Activated T-cell treated with anti-CD3 and anti-CD28 coated beads, Interleukin-2, amount 50 U/mL, for 72 hours (primary cell): ENCODE measurements at places on chromosomes 12 and 14. TPM values are rescaled to one million over a fixed set of nuclear protein-coding genes. Genes with fewer than 3 reads are reported as not detected.

Gene HOXC12
- not detected for total RNA-seq

Gene HOXC4
- total RNA-seq, result 1.00 TPM

Gene PAPOLA
- 143 TPM for total RNA-seq

Gene RILPL2
- total RNA-seq, result 13.6 TPM

Gene LRRC10
- total RNA-seq, result not detected

Gene ATL1
- total RNA-seq, result 0.93 TPM

Gene RDH12
- not detected for total RNA-seq

Gene AQP5
- total RNA-seq, result not detected

GRCh38 chr12:92469837-92470236 is 233.0 kb upstream of the PLEKHG7 start:
- DNase-seq, result no peak
- H3K4me1 ChIP-seq, result peaks cover 48% of the 10 kb centered on the region
- H3K27me3 ChIP-seq, result no peaks in the 10 kb centered on the region

DNA sequence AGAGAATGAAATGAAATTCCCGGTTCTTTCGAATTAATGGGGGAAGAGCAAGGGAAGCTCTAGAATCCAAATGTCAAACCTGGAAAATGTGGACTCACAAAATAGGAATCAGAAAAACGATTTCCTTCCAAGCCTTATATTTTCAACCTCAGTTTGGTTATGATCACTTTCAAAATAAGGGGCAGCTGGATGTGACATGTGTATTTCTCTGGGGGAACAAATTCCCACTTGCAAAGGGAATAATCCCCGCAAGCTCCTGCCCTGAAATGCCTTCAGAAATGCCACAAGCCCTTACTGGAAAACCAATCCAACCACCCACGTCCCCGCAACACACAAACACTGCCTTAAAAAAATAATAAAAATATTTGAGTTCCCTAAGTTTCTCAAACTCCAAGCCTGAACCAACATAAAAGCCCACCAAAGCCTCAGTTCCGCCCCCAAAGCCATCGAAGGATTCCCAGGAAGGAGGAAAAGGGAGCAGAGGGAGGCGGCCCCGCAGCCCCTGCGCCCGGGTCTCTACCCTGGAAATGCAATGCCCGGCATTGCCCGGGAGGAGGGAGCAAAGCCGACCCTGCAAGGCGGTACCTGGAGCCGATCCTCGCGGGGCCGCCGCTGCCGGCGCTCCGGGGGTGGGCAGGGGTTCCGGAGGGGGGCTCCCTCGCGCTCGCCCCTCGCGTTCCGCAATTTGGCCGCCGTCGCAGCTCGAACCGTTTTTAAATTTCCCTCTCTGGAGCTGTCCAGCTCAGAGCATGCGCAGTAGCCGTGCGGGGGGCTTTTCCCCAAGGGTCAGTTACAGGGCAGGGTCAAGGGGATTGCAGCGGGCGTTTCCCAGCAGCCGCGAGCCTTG is at the start of gene FOXN4:
Gene FOXN4, minus strand, starts transcription at position 751 of the 847 bp plus-strand sequence. CDS start 963 bp downstream, outside the sequence.
- no peak for DNase-seq
- peak within 1 kb of the TSS; percentile 92 for H3K4me3 ChIP-seq
- no peak within 1 kb of the TSS for H3K27ac ChIP-seq
- H3K36me3 ChIP-seq, result no peaks in the 10 kb centered on the region

- H3K4me3 ChIP-seq, result peak overlapping the region; percentile 98
- peak overlapping the region; percentile 68 for H3K27ac ChIP-seq
- peaks cover 21% of the 10 kb centered on the region for H3K4me1 ChIP-seq
- no peak for DNase-seq
These were observed 604 bp downstream of the HCFC2 start for GRCh38 chr12:104064842-104065427.

DNA sequence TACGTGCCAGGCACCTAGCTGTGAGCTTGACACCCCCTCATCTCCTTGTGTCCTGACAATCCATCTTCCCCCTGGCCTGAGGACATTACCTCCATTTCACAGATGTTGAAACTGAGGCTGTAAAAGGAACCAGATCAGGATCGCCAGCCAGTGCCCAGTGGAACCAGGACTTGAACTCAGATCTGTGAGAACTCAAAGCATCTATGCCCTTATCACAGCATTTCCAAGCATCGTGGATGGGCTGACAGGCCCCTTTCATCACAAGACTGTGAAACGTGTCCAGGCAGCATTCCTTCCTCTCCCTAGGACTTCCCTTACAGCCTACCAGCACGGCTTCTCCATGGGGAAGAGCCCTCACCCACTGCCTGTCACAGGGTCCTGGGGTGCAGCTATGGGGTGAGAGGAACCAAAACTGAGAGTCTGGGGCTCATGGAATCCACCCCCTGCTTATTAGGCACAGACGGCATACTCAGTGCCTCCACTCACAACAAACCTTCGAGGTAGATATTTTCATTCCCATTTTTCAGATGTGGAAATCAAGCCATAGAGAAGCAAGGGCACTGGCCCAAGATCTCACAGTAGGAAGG is 26.9 kb downstream of the CMKLR1 start:
- H3K27ac ChIP-seq, result no peak overlapping the region
- no peak for DNase-seq
- H3K36me3 ChIP-seq, result no peaks in the 10 kb centered on the region
- no peaks in the 10 kb centered on the region for H3K27me3 ChIP-seq

- no peaks in the 10 kb centered on the region for H3K4me1 ChIP-seq
- no peaks in the 10 kb centered on the region for H3K27me3 ChIP-seq
- H3K4me3 ChIP-seq, result no peak overlapping the region
- no peak for DNase-seq
- peaks cover 18% of the 10 kb centered on the region for H3K36me3 ChIP-seq
These were observed 30.5 kb downstream of the ANAPC7 start for GRCh38 chr12:110373025-110373424.

GRCh38 chr14:104100171-104101085 is 14.9 kb downstream of the ASPG start:
- H3K27ac ChIP-seq, result no peak overlapping the region
- no peaks in the 10 kb centered on the region for H3K27me3 ChIP-seq
- no peaks in the 10 kb centered on the region for H3K36me3 ChIP-seq
- DNase-seq, result no peak
- H3K4me3 ChIP-seq, result no peak overlapping the region

GRCh38 chr12:3644104-3644503 is 108.8 kb downstream of the CRACR2A start:
- H3K27ac ChIP-seq, result no peak overlapping the region
- peaks cover 5% of the 10 kb centered on the region for H3K36me3 ChIP-seq
- no peaks in the 10 kb centered on the region for H3K4me1 ChIP-seq
- DNase-seq, result no peak

- DNase-seq, result no peak
- H3K4me3 ChIP-seq, result no peak overlapping the region
- no peaks in the 10 kb centered on the region for H3K36me3 ChIP-seq
- no peaks in the 10 kb centered on the region for H3K4me1 ChIP-seq
- no peak overlapping the region for H3K27ac ChIP-seq
- H3K27me3 ChIP-seq, result peaks cover 6% of the 10 kb centered on the region
These were observed 283.5 kb downstream of the KSR2 start for GRCh38 chr12:117685110-117685926.

DNA sequence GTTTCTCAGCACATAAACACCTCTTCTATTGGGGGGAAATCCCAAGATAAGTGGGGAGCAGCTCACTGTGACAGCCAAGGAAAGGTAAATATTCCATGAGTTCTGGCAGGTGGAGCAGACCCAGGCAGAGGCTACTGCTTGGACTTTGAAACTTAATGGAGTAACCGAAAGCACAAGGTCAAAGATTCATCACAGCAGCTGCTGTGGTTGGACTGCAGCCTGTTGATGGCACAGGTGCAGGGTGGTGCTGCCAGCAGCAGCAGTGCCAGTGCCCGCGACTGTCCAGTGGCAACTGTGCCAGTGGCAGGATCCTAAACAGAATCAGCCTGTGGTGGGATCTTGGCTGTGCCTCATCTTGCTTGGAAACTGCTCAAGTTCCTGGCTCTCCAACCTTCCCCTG is 81.4 kb upstream of the ARID2 start:
- H3K27ac ChIP-seq, result no peak overlapping the region
- H3K4me3 ChIP-seq, result no peak overlapping the region
- peaks cover 16% of the 10 kb centered on the region for H3K27me3 ChIP-seq
- DNase-seq, result no peak
- H3K36me3 ChIP-seq, result peaks cover 2% of the 10 kb centered on the region

- no peaks in the 10 kb centered on the region for H3K36me3 ChIP-seq
- no peak for DNase-seq
- peaks cover 53% of the 10 kb centered on the region for H3K4me1 ChIP-seq
- no peaks in the 10 kb centered on the region for H3K27me3 ChIP-seq
- H3K4me3 ChIP-seq, result no peak overlapping the region
- peak overlapping the region; percentile 17 for H3K27ac ChIP-seq
These were observed 19.1 kb downstream of the SH2B3 start for GRCh38 chr12:111424793-111425251.

GRCh38 chr14:34363733-34364134 is 98.3 kb downstream of the SPTSSA start:
- no peak overlapping the region for H3K27ac ChIP-seq
- H3K4me3 ChIP-seq, result no peak overlapping the region
- H3K36me3 ChIP-seq, result no peaks in the 10 kb centered on the region
- H3K27me3 ChIP-seq, result peaks cover 6% of the 10 kb centered on the region
- no peak for DNase-seq

- H3K36me3 ChIP-seq, result peaks cover 2% of the 10 kb centered on the region
- peaks cover 10% of the 10 kb centered on the region for H3K27me3 ChIP-seq
- no peak overlapping the region for H3K4me3 ChIP-seq
- no peak overlapping the region for H3K27ac ChIP-seq
- H3K4me1 ChIP-seq, result peaks cover 5% of the 10 kb centered on the region
These were observed 5.2 kb upstream of the NRDE2 start for GRCh38 chr14:90336985-90337384.

DNA sequence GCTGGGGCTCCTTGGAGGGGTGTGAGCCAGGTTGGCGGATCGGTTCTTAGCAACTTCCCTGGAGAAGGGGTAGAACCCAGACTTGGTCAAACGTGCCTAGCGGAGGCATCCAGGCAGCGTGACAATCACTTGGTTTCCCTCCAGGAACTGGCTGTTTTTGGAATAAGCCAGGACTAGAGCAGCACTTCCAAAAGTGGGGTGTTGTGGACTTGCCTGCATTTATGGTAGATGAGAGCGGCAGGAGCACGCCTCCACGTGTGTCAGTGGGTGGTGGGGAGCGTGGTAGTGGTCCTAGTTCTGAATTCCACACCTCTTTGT is 2.8 kb downstream of the PRMT8 start:
- peaks cover 68% of the 10 kb centered on the region for H3K27me3 ChIP-seq
- no peaks in the 10 kb centered on the region for H3K4me1 ChIP-seq
- peak overlapping the region; percentile 5 for H3K4me3 ChIP-seq
- no peaks in the 10 kb centered on the region for H3K36me3 ChIP-seq
- DNase-seq, result no peak

GRCh38 chr12:8491646-8492530 is 21.4 kb upstream of the CLEC4D start:
- H3K4me1 ChIP-seq, result peaks cover 26% of the 10 kb centered on the region
- peaks cover 32% of the 10 kb centered on the region for H3K27me3 ChIP-seq
- H3K4me3 ChIP-seq, result no peak overlapping the region
- DNase-seq, result no peak
- H3K27ac ChIP-seq, result peak overlapping the region; percentile 50

- no peak overlapping the region for H3K4me3 ChIP-seq
- no peak overlapping the region for H3K27ac ChIP-seq
- no peaks in the 10 kb centered on the region for H3K27me3 ChIP-seq
- no peaks in the 10 kb centered on the region for H3K4me1 ChIP-seq
These were observed 191.8 kb downstream of the C12orf75 start for GRCh38 chr12:105522166-105522825.

- H3K27me3 ChIP-seq, result no peaks in the 10 kb centered on the region
- no peak for DNase-seq
- peaks cover 32% of the 10 kb centered on the region for H3K4me1 ChIP-seq
- no peak overlapping the region for H3K27ac ChIP-seq
These were observed 80.3 kb upstream of the TRAF3 start for GRCh38 chr14:102696856-102697495.

DNA sequence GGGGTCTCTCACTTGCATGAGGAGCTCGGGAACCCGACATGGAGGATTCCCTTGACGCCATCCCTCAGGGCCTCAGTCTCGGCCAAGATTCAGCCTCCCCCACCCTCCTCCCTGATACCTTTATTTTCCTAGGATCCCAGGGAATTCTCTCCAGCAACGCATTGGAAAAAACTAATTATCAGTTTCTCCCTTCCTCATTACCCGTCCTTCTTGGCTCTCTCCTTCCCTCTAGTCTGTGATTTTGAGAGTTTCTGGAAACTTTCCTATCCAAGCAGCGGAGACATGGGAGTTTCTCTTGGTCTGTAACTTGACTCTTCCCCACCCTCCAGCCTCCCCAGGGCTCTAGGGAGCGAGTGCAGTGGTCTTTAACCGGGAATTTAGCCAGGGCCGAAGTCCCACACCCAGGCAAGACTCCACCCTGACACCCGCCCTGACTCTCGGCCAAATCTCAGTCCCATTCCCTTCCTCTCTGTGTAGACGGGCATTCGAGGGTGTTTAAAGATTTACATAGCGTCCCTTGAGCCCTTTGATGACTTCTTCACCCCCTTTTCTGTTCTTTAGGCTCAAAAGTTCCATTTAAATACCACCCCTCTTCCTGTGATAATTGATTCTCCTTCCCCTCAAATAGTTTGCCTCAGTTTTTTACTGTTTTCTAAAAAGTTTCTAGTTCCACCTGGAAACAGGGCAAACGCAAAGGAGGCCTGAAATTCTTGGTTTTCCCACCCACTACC is 6.7 kb downstream of the HOXC5 start:
- no peaks in the 10 kb centered on the region for H3K36me3 ChIP-seq
- no peak overlapping the region for H3K27ac ChIP-seq
- DNase-seq, result no peak
- H3K4me3 ChIP-seq, result no peak overlapping the region

GRCh38 chr12:47321436-47321835 is 241.7 kb upstream of the AMIGO2 start:
- DNase-seq, result no peak
- peaks cover 4% of the 10 kb centered on the region for H3K36me3 ChIP-seq
- peaks cover 27% of the 10 kb centered on the region for H3K4me1 ChIP-seq
- H3K27me3 ChIP-seq, result no peaks in the 10 kb centered on the region
- H3K4me3 ChIP-seq, result no peak overlapping the region

- H3K4me3 ChIP-seq, result peak overlapping the region; percentile 97
- H3K27ac ChIP-seq, result peak overlapping the region; percentile 99
- peaks cover 86% of the 10 kb centered on the region for H3K4me1 ChIP-seq
- no peaks in the 10 kb centered on the region for H3K36me3 ChIP-seq
- H3K27me3 ChIP-seq, result no peaks in the 10 kb centered on the region
These were observed 79.9 kb downstream of the ARF6 start for GRCh38 chr14:49972823-49973222.

DNA sequence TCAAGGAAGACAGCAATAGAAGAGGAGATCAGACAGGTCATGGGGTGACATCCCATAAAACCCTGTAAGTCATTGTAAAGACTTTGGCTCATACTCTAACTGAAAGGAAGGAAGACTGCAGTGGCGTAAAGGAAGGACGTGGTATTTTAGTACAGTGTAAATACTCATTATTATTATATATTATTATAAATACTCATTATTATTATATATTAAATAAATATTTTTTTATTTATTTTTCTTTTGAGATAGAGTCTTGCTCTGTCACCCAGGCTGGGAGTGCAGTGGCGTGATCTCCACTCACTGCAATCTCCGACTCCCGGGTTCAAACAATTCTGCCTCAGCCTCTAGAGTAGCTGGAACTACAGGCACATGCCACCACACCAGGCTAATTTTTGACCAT is 15.1 kb upstream of the LRP10 start:
- peaks cover 17% of the 10 kb centered on the region for H3K27me3 ChIP-seq
- H3K4me3 ChIP-seq, result no peak overlapping the region
- DNase-seq, result no peak

- peak overlapping the region; percentile 78 for H3K4me3 ChIP-seq
- peaks cover 11% of the 10 kb centered on the region for H3K4me1 ChIP-seq
- no peaks in the 10 kb centered on the region for H3K36me3 ChIP-seq
These were observed 172.7 kb upstream of the OR4E1 start for GRCh38 chr14:21846227-21846885.
